ENCODE measurements at places on chromosomes 1 and 21.

DNA sequence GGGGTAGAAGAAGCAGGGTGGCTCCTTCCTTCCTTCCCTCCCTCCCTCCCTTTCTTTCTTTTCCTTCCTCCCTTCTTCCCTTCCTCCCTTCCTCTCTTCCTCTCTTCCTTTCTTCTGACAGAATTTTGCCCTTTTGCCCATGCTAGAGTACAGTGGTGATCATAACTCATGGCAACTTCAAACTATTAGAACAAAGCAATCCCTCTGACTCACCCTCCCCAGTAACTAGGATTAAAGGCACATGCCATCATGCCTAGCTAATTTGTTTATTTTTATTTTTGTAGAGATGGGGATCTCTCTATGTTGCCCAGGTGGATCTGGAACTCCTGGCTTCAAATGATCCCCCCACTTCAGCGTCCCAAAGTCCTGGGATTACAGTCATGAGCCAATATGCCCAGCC lies 10.0 kb upstream of the RPE65 start:
- no peak for DNase-seq

DNA sequence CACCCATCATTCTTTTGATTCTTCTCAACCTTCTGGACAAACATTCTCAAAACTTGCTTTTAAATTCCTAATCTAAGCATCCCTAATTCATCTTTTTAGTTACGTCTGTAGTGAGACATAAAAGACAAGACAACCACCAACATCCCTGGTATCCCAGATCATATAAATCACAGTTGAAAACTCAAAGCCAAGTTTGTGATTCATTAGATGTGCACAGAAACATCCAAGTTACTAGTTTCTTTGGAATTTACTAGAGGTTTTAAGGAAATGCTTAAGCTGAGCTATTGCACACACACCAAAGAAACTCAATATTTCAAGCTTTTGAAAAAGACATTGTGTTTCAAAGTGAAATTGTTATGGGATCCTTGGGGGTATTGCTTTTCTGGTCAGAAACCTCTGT lies 47.6 kb downstream of the ATP6V1G3 start:
- no peak for DNase-seq

GRCh38 chr1:55472784-55473183 lies 257.6 kb upstream of the USP24 start:
- no peak for DNase-seq

DNA sequence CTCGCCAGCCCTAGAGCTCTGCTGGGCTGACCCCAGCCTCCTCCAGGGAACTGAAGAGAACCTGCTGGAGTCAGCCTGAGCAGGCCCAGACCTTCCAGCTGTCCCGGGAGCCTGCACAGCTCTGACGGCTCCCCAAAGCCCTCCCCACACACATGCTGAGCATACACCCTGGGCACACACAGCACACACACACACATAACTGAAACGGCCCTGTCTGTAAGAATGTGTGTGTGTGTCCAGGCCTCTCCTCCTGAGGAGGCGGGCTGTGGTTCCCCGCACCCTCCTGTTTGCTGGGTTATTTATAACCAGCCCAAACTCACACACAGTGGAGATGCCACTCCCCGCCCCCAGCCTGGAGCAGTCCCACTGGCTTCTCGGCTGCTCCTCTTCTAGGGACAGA lies 20.2 kb downstream of the SDC3 start:
- DNase-seq: no peak

GRCh38 chr1:61375082-61375880 lies 292.9 kb downstream of the NFIA start:
- no peak for DNase-seq

GRCh38 chr1:234976861-234977680 lies 151.6 kb downstream of the TOMM20 start:
- no peak for DNase-seq

DNA sequence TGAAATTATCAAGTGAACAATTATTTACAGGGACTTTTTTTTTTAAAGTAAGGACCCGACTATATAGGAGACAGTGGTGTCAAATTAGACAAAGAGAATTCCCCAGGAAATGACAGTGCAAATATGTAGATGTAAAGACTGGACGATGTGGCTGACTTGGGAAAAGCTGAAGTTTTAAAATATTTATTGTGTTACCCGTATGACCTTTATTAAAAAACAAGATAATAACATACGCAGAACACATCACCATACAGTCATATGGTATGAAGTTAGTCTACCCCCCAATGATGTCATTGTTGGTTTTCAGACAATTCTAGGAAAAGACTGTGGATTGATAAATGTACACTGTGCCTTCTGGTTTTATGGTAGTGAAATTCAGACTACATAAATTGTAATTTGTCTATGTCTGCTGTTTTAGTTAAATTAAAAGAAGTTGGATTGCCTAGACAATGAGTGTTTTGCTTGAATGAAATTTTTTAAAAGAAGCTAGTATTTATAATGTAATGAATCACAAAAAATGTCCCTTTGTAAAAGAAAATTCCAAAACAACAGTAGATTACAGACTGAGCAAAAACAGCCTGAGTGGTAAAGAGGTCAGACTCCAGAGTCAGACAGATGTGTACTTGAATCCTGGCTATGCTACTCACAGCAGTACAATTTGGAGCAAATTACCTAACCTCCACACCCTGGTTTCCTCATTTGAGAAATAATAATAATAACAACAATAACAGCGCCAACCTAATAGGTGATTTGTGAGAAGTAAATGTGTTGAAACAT lies 15.5 kb upstream of the PDC start:
- DNase-seq: no peak

DNA sequence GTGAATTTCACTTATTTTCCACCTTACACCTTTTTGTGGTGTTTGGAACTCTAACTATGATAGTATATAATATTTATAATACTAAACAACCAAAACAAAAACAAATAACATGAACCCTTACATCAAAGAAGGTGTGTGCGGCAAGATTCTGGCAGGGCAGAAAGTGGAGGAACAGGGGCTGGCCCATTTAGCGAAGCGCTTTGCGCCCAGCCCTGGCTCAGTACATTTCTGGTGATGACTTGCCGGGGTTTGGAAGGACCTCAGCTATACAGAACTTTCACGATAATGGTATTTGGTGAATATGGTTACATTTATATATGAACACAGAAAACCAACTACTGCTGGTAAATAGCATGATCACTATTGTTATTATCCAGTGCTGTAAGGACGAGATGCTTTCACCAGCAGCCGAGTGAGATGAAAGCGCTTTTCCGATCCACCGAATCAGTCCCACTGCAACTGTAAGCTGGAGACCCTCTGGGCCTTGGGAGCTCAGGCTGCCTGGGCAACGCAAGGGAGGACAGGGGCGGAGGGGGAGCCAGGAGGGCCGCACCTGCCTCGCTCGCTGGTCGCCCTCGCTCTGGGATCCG lies 63.9 kb downstream of the CD247 start:
- no peak for DNase-seq

GRCh38 chr1:230149751-230150584 lies 82.9 kb downstream of the GALNT2 start:
- DNase-seq: no peak

- DNase-seq: no peak
Measured at GRCh38 chr1:193740762-193741161, 554.3 kb upstream of the B3GALT2 start.

GRCh38 chr1:240888039-240888786 lies 276.3 kb upstream of the GREM2 start:
- no peak for DNase-seq

GRCh38 chr1:50109116-50109515 lies 396 bp downstream of the ELAVL4 start:
- DNase-seq: no peak

GRCh38 chr1:61284248-61284854 lies 202.0 kb downstream of the NFIA start:
- DNase-seq: no peak

- peak; percentile 95 for DNase-seq
Measured at GRCh38 chr1:45521413-45522323, at the start of gene PRDX1. Gene PRDX1, minus strand, starts transcription at chr1:45521884. Its CDS starts 2,841 bp downstream, at chr1:45519043.

GRCh38 chr1:4393191-4393590 lies 261.2 kb upstream of the AJAP1 start:
- DNase-seq: no peak

DNA sequence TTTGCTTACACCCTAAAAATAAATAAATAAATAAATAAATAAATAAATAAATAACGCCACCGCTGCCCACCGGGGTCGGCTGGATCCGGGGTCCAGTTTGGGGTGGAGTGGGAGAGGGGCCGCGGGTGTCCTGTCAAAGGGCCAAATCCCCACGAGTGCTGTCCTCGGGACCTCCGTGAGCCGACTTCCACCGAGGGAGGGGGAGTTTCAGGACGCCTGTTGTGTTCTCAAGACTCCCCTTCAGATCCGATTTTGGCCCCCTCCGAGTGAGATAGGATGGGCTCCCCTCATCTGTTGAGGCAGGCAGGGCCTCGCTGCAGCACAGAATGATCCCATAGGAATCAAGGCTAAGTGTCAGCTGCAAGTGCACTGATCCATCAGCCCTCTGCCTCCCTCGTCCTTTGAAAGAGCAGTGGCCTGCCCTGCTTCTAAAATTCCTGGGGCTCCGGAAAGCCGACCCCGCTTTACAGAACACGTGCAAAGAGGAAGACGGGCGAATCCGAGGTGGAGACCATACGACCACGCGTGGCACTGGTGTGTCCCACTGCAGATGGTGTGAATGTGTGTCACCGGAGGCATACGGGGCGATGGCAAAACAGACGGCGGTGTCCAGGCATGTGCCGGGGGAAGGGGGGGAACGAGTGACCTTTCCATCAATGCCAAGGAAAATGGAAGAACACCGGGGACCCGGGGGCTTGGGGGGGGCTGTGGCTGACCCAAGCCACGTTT lies 3880.5 kb downstream of the SRGAP2C start:
- no peak for DNase-seq

DNA sequence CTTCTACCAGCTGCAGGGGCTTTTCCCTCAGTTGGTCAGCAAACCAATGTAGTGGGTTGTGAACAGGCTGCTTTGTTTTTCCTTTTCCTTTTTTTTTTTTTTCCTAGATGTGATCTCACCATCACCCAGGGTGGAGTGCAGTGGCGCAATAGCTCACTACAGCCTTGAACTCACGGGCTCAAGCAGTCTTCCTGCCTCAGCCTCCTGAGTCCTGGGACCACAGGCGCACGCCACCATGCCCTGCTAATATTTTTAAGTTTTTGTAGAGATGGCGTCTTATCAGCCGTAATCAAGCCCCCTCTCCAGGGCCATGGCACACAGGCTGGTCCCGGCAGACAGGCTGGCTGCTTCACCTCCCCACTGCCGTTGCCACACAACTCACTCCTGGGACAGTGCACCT lies 3.4 kb upstream of the TRIM11 start:
- DNase-seq: no peak

- no peak for DNase-seq
Measured at GRCh38 chr1:240031009-240031408, 60.7 kb upstream of the FMN2 start.

DNA sequence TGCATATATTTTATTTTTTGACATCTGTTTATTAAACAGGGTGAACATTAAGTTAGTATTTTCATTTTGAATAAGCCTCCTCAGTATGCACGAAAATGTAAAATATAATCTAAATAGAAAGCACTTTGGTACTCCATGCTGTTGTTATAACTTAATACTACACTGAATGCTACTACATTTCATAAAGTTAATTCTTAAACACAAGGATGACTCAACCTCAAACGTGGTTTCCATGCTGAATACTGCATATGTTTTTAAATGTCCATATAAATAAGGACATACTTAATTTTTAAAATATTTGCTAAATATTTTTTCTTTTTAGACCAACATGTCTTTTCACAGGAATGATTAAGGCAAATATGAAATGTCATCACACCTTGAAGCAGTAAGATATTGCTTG lies 83.9 kb downstream of the USP24 start:
- DNase-seq: no peak

GRCh38 chr1:89459081-89459480 lies 65.5 kb upstream of the LRRC8B start:
- no peak for DNase-seq

DNA sequence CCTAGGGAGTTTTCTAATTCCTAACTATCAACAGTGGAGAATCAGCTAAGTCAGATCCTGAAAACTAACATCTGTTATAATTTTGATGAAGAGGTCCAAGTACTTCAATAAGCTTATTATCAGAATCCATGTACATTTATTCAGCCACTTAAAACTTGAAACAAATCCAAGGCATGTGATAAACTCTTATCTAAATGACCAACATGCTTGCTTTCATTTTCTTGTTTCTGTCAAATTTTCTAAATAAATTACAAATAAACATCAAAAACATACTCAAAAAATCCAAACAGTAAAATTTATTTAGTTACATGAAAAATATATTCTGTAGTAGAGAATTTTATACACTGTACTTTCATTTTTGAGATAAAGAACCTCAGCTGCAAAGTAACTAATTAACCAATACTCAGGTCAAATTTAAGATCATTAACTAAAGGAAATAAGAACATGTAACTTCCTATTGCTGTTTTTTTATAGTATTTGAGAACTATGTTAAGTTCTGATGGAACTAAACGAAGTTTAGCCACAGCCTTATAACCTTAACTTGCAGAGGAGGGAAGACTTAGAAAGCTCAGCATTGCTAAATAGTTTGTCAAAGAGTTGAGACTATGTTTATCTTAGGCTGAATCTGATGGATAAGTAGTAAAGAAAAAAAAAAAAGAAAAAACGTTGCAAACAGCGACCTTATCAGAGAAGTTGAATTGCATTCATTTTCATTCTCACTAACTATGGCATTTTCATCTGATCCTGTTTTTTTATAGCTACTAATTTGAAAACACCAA lies 44.9 kb downstream of the SYNJ1 start:
- no peak for DNase-seq

DNA sequence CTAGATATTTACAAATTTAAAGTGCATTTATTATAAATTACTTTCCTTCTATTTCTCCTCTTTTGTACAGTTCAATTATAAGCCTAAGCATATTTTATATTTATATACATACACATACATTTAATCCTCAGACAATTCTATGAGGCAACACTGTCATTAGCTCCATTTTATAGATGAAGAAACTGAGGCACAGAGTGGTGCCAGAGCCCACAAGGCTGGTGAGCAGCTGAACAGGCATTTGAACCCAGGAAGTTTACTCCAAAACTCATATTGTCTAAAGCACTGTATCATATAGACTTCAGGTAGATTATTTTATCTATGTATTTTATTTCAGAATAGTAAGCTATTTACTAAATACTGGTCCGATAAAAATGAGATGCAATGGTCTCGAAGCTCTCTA lies 52.3 kb downstream of the PTP4A2 start:
- no peak for DNase-seq

- no peak for DNase-seq
Measured at GRCh38 chr1:25697435-25698217, 81.0 kb downstream of the MAN1C1 start.

DNA sequence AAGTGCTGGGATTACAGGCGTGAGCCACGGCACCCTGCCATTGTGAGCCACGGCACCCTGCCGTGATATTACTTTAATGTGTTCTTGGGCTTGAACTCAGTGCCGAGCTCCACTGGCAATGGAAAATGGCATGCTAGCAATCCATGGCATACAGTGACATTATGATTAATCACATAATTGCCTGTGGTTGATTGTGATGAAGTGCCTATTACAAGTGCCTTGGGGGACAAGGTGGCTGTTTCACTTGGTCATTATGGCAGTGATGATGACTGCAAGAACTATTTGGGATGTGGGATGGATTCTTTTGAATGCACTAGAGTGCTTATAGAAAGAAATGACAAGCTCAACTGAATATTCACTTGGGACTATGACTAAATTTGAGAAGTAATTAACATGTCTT lies 22.3 kb upstream of the HPCAL4 start:
- no peak for DNase-seq

Data from activated T-helper 1 cell treated with anti-CD3 and anti-CD28 coated beads, Interleukin-2, amount 50 U/mL, for 16 hours (primary cell).